Esophagus squamous epithelium (tissue), 5 donors: ENCODE measurements at places on chromosomes 7 and 10.
A peak's percentile ranks its signal among the peaks of the same experiment; 100 is the strongest.

DNA sequence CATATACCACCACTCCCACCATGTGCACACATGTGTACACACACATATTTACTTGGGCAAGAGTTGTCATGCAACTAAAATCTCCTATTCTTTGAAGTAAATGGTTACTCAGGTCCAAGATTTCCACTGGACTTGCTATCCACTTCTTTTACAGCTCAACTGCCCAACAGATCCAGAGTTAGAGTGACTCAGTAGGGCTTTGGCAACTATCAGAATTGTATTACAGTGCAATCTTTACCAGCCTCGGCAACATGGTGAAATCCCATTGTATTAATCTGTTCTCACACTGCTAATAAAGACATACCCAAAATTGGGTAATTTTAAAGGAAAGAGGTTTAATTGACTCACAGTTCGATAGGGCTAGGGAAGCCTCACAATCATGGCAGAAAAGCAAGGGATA lies 51.9 kb upstream of the ABLIM1 start:
- DNase-seq = no peak

GRCh38 chr10:74823791-74824183 lies 2.6 kb upstream of the KAT6B start:
- no peak for DNase-seq

- DNase-seq = no peak
These were observed 6.4 kb downstream of the GCK start for GRCh38 chr7:44182827-44183226.

DNA sequence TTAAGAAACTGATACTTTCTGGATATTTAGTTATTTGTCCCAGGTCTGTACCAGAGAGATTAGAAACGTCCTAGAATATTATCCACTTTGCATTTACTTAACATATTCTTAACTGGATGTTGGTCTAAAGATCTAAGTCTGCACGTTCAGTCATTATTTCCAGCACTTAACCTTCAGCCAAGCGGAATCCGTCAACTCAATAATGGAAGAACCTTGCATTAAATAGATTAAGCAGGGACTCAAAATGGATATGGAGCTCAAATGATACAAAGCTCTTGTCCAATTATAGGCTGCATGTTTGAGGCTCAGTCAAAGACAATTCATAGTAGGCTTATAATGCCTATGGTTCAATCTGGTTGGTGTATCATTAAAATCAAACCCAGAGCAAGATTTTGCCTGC lies 162.9 kb downstream of the SEMA3D start:
- DNase-seq = no peak

- DNase-seq = no peak
These were observed 12.7 kb upstream of the SFMBT2 start for GRCh38 chr10:7423521-7423920.

GRCh38 chr7:149761307-149761706 lies 12.1 kb downstream of the ZNF467 start:
- DNase-seq = no peak

DNA sequence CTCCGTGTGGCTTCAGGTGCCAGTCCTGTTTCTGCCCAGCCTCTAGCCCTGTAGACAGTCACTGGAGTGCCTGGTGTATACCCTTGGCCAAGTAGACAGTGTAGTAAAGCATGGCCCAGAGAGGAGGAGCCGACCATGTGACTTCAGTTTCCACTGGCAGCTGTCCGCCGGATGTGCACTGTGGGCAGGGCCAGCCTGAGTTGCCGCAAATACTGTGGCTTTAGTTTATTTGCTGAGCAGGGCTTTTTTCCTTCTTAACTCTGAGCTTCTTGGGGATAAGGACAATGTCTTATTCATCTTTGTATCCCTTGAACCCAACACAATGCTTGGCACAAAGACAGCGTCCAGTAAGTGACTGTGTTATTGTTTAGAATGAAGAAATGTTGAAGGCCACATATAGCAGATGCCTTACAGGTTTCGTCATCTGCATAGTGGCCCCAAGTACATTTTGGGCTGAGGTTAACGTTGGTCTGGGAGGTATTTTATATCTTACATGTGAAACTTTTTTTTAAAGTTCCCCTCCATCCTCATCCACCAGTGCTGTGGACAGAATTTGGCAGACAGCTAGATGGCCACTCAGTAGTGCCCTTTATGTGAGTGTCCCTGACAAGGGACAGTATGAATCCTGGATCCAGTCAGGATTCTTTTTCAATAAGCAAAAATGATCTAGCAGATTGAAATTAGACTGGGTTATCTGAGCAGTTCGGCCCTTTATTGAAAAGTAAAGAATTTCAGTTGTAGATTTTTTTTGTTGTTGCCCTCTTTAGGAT lies 40.6 kb downstream of the CYP17A1 start:
- no peak for DNase-seq

- DNase-seq = no peak
These were observed 233.3 kb upstream of the NFE2L3 start for GRCh38 chr7:25918731-25919130.

DNA sequence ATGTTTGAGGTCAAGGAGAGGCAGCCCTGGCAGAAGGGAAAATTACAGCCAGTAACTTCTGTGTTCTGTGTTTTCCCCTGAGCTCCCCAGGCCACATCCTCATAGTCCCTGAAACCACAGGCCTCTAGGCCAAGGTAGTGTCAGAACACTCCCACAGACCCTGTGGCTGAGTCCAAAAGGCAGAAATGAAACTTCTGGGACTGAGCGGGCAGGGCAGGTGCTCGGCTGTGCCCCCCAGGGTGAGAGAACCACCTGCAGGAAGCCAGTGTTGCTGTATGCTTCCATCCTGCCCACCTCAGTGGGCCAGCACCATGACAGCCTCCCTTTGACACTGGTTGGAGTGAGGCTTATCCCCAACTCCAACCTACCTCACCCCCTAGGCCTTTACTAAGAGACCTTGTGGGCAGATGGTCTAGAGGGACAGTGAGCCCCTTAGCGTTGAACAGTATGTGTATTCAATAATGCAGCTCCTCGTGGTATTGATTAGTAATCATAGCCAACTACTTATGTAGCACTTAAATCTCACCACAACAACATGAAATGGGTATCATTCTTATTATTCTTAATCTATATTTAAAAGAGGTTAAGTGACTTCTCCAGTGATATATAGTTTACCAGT lies 30.3 kb downstream of the PIK3CG start:
- DNase-seq = no peak

GRCh38 chr7:4734587-4735345 lies 40.7 kb upstream of the AP5Z1 start:
- DNase-seq = no peak

GRCh38 chr10:82827901-82828300 lies 952.9 kb downstream of the NRG3 start:
- no peak for DNase-seq

- no peak for DNase-seq
These were observed 25.1 kb downstream of the AP5Z1 start for GRCh38 chr7:4800487-4800886.

DNA sequence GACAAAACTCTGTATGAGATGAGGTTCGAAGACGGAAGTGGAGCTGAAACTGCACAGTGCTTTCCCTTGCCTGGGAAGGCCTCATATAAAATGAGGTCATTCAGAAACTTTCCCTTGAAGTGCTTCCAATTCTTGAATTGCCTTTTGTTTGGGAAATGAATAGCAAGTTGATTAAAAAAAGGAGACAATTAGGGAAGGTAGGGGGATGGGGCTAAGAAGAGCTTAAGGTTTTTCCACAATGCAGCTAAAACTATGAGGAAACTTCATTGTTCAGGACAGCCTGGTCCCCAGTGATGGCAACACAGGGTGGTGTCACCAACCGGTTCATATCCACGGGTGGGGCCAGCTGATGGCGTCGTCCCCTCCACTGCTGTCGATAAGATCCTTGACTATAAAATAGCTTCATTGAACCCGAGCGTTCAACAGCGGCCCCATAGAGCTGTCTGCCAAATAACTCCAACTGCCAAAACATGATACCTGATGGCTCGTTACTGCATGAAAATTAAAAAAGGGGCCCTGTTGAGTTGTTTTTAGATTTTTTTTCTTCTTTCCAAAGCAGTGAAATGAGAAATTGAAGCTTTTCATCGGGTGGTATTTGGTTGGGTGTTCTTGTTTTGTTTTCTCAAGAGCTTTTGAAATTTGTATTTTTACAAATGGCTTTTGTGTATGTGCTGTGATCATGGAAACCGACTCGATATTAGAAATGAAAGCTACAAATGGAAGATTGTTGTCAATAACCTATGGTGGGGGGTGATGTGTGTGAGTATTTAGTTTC lies 2.8 kb upstream of the CELF2 start:
- DNase-seq = no peak

DNA sequence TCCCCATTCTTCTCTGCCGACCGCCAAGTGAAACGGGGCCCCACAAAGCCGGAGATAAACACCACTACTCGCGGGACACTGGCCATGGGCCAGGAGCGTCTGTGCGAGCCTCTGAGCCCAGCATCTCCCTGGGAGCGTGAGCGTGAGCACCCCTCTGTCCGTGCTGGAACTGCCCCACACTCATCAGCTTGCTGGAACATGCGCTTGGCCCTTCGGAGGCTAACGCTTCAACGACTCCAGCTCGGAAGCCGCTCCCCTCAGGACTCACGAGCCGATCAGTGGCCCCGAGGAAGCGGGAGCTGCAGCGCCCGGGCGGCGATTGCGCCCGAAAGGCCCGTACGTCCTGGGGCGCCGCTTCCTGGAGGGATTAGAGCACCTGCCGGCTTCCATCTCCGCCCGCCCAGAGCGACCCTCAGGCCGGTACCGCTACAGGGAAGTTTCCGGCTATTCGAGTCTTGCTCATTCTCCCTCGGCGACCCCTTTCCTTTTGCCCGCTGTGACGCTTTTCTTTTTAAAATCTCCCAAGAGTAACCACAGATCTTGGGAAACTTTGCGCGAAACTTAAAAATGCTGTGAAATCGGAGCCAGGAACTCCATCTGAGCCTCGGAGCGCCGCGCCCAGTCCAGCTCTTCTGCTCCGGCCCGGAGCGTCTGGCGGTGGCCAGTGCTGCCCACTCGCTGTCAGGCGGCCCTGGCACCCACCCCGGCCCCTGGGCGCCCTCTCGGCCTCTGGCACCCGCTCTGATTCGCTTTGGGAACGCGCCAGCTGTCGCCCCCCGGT lies 1.0 kb downstream of the TLL2 start:
- DNase-seq = no peak

- DNase-seq = no peak
These were observed 144.0 kb downstream of the CALN1 start for GRCh38 chr7:72268090-72268489.

DNA sequence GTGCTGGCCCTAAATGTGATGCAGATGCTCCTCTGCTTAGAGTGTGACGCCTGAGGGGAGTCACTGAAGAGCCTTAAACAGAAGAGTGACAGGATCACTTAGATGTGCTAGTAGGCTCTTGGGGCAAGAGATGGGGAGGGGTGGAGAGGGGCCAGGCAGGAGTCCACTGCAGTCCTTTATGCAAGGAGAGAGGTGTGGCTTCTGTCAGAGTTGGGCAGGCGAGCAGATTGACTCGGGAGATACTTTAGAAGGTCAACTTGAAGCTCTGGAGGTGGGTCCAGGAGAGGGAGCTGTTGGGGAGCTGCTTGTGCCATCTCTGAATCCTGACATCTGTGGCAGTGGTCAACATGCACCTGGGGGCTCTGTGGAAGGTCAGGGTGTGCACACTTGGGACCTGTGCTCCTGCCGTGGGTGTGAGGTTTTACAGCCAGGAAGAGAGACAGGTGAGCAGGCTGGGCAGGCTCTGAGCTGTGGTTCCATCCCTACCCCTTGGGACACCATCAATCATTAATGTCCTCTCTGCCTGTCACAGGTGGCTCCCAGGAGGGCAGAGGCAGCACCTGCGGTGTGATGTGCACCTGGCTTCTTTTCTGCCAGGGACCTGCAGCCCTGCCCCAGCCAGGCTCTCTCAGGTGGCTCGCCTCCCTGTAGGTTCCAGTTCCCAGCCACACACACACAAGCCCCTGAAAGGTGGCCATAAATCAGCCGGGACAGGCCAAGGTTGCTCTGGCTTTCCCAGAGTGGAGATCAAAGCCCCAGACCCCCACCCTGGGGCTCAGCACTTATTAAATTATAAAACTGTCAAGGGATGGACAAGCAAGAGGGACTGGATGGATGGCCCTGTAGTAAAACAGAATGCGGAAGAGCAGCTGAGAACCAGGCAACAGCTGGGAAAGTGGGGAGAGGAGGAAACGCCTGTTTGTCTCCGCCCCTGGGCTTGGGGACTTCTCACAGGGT lies 14.0 kb downstream of the NEURL1 start:
- no peak for DNase-seq

GRCh38 chr10:97718659-97719142 lies 5.2 kb downstream of the MARVELD1 start:
- peak; percentile 9 for DNase-seq

GRCh38 chr10:11409357-11409756 lies 202.1 kb downstream of the USP6NL start:
- no peak for DNase-seq

DNA sequence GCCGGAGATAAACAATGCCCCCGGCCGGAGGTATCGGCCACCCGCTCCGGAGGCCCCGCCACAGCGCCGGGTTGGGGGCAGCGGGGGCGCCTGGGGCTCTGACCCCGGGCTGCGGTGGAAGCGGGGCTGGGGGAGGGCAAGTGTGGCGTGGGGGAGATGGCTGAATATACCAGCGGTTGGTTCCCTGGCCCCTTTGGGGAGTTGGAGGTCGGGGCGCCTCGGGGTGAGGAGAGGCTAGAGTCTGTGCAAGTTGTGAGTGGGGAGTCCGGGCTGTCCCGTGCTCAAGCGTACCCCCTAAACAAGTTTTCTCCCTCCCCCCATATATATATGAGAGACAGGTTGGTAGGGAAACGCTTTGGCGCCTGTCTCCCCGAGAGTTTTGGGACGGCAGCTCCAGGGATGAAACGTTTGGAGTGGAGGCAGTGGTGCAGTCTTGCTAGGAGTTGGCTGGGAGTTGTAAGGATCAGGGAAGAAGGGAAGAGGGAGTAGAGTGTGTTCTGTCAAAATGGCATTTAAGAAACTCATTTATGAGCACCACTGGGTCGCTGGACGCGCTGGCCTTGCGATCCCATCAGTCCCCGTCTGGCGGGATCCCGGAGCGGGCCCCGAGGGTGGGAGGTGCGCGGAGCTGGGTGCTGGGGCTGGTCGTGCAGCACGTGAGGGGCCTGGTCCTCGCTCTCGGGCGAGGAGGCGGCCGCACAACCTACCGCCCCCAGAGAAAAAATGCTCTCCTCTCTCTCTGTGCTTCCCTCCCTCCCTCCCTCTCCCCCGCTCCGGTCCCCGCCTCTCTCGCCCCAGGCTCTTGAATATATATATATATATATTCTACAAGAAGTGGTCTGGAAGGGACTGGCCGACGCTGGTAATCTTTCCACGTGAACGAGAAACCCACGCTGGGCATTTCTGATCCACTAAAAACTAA lies 1.1 kb downstream of the TET1 start:
- DNase-seq = no peak

DNA sequence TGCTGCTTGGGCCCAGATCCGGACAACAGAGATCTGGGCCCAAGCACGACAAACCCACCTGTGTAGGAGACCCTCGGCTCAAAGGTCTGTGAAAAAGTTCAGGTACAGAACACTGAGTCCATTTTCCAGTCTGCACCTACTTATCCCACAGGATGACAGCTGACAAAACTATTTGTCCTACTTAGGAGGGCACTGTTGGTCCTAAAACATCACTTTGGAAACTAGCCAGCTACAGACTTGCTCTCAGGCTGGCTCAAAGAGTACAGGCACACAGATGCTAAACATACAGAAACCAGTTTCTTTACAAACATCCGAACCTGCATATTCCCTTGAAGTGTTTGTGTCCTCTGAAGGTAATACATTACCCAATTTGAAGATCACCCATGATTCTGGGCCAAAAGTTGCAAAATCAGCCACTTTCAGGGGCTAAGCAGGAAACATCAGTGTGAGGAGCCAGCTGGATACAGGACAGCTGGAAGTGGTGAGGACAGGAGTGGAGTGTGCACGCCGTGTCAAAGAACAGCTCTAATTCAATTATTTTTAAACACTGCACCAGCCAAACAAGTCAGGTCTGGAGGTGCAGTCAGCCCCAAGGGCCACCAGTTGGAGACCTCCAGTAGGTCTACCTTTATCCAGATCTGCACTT lies 88.5 kb downstream of the NOC3L start:
- no peak for DNase-seq
